Mesendoderm (in vitro differentiated cells): ENCODE measurements at places on chromosomes 12 and 14.

- H3K27me3 ChIP-seq = no peaks in the 10 kb centered on the region
- H3K36me3 ChIP-seq = no peaks in the 10 kb centered on the region
- no peak for DNase-seq
- no peaks in the 10 kb centered on the region for H3K4me1 ChIP-seq
- no peak overlapping the region for H3K27ac ChIP-seq
- no peak overlapping the region for H3K4me3 ChIP-seq
Observed at GRCh38 chr12:1922075-1922709, 3.7 kb upstream of the CACNA2D4 start.

GRCh38 chr14:58899317-58899713, 261.6 kb downstream of the DACT1 start:
- H3K27me3 ChIP-seq = no peaks in the 10 kb centered on the region
- no peak overlapping the region for H3K27ac ChIP-seq
- H3K36me3 ChIP-seq = no peaks in the 10 kb centered on the region
- DNase-seq = no peak
- no peak overlapping the region for H3K4me3 ChIP-seq
- H3K4me1 ChIP-seq = no peaks in the 10 kb centered on the region

DNA sequence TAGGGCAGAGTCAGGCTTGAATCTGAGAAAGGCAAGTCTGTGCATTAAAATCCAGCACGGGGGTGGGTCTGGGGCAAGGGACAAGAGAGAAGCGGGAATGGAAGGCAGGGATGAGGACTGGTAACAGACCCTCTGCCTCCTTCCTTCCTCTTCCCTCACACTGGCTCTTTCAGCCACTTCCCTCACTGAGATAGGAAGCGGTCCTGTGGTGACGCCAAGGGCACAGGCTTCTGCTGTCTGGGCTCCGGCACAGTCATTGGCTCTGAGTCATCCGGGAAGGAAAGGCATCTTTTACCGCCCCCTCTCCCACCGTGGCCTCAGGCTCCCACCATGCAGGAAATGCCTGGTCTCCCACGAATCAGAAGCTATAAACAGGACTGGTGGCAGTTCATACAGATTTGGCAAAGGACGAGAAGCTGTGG, 70.2 kb downstream of the ETV6 start:
- peaks cover 25% of the 10 kb centered on the region for H3K4me1 ChIP-seq
- no peaks in the 10 kb centered on the region for H3K36me3 ChIP-seq
- DNase-seq = peak; percentile 95

DNA sequence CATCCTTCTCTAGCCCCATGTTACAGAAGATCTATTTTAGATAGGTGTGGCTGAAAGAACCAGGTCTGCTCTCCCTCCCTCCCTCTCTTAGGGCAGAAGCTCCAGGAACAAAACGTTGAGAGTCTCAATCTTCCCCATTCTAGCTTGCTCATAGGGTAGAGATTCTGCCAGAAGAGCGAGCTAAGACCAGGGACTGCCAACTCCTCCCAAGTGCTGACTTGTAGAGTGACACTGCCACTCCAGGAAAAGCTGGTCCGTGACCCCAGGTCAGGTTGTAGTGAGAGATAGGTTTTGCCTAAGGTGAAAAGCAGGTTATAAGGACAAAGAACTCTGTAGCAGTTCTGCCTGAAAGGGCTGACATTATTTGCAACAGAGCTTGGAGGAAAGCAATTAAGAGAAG, 73.4 kb downstream of the INSM2 start:
- H3K27me3 ChIP-seq = no peaks in the 10 kb centered on the region
- no peaks in the 10 kb centered on the region for H3K36me3 ChIP-seq
- no peak overlapping the region for H3K4me3 ChIP-seq
- DNase-seq = no peak
- H3K27ac ChIP-seq = no peak overlapping the region

- H3K36me3 ChIP-seq = no peaks in the 10 kb centered on the region
- no peak overlapping the region for H3K4me3 ChIP-seq
- H3K27ac ChIP-seq = no peak overlapping the region
- no peak for DNase-seq
- H3K27me3 ChIP-seq = no peaks in the 10 kb centered on the region
- H3K4me1 ChIP-seq = no peaks in the 10 kb centered on the region
Observed at GRCh38 chr12:79838359-79838758, 96.5 kb downstream of the PPP1R12A start.

- H3K27ac ChIP-seq = no peak overlapping the region
- no peaks in the 10 kb centered on the region for H3K36me3 ChIP-seq
- DNase-seq = no peak
Observed at GRCh38 chr14:59912443-59912842, 7.5 kb upstream of the LRRC9 start.

DNA sequence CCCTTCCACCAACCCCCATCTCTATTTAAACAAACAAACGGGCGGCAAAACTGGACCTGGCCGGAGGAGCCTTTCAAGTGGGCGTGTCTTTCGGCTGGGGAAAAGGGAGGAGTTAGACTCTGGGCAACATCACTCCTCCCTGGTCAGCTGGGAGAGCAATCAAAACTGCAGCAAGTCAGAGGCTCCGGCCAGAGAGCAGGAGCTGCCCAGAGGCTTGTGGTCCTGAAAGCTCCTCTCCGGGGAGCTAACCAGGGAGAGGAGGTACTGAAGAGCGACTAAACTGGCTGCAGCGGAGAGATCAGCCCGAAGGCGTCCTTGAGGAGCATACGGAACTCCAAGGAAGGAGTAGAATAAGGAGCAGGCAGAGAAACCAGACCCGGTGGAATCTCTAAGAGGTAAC, at the start of gene NEUROD4:
Gene NEUROD4, plus strand, starts transcription at position 191 of the 400 bp plus-strand sequence. CDS start 6,466 bp downstream, outside the sequence.
- no peak within 1 kb of the TSS for H3K27ac ChIP-seq
- H3K4me3 ChIP-seq = no peak within 1 kb of the TSS
- H3K27me3 ChIP-seq = no peaks in the 10 kb centered on the region

GRCh38 chr12:7937833-7938506, 2.0 kb upstream of the SLC2A3 start:
- no peak overlapping the region for H3K4me3 ChIP-seq
- H3K27me3 ChIP-seq = no peaks in the 10 kb centered on the region
- H3K36me3 ChIP-seq = peaks cover 3% of the 10 kb centered on the region
- DNase-seq = peak; percentile 62
- peaks cover 4% of the 10 kb centered on the region for H3K4me1 ChIP-seq

GRCh38 chr12:108729612-108730364, 1.5 kb downstream of the CORO1C start:
- no peaks in the 10 kb centered on the region for H3K36me3 ChIP-seq
- no peak for DNase-seq
- peaks cover 4% of the 10 kb centered on the region for H3K4me1 ChIP-seq
- H3K27me3 ChIP-seq = no peaks in the 10 kb centered on the region
- peak overlapping the region; percentile 97 for H3K27ac ChIP-seq

- H3K27me3 ChIP-seq = no peaks in the 10 kb centered on the region
- H3K27ac ChIP-seq = no peak overlapping the region
Observed at GRCh38 chr12:112112409-112113133, 4.0 kb upstream of the NAA25 start.

DNA sequence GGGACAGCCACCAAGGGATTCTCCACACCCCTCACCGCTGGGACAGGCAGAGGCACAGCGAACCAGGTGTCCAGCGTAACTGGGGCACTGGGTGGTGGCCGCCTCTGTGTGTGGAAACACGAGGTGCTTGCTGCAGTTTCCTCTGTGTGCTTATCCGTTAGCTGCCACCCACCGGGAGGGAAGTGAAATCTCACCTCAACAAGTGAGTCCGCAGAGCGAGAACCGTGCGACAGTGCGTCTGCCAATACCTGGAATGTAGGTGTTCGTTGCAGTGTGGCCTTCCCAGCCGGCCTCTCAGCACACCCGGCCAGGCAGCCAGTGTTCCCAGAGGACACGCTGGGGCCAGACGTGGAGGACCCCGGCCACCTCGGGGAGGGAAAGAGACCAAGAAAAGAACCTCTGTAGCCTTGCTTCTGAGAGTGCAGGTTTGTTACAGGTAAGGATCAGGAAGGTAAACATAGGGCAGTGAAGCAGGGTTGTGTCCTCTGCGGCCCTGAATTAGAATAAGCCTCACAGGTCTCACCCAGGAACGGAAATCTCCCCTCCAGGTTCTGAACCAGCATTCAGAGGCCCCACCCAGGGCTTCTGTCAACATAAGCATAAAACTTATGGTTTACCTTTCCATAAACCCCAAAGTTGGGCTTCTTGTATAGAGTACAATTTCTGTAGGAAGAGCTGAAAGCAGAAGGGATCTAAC, 1.5 kb downstream of the BCL2L14 start:
- H3K4me1 ChIP-seq = peaks cover 3% of the 10 kb centered on the region
- no peak for DNase-seq
- no peak overlapping the region for H3K27ac ChIP-seq
- no peaks in the 10 kb centered on the region for H3K27me3 ChIP-seq
- no peak overlapping the region for H3K4me3 ChIP-seq

DNA sequence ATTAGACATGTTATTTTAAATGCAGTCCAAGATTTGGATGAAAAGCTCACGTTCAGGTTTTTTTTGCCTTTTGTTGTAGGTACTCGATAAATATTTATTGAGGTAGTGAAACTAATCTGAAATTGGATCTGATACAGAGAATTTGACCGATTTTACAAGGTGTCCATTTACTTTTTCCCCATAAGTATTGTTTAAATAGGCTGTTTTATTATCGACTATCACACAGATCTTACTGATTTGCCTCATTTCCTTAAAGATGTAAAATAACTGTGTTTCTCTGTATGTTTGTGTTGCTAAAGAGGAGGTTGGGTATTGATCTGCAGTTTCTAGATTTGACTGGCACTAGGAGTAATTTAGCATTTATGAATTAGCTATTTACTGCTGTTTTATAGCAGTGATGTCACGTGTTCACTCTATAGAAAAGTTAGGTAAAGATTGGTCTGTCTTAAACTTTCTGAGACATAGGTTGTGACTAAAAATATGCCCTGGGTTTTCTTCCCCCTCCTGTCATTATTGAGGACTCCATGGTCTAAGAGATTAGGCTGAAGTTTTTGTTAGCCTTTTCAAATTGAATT, 3.5 kb downstream of the RAP1B start:
- H3K27me3 ChIP-seq = no peaks in the 10 kb centered on the region
- no peak for DNase-seq

DNA sequence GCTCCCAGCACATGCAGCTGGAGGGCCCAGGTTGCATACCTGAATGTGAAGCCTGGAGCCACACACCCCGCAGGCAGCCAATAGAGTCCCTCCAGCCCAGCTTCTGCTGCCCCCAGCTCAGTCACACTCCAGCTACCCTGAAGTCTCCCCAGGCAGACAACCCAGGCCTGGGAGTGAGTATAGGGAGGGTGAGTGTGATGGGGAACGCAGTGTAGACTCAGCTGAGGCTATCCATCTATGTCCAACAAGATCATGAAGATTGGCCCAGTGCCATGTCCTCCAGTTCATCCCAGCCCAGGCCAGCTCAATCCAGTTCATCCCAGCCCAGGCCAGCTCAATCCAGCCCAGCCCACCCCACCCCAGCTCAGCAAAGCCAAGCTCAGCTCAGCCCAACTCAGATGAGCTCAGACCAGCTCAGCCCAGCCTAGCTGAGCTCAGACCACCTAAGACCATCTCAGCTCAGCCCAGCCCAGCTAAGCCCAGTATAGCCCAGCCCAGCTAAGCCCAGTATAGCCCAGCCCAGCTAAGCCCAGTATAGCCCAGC, 330.4 kb downstream of the TMEM121 start:
- no peak for DNase-seq
- H3K27me3 ChIP-seq = no peaks in the 10 kb centered on the region
- no peak overlapping the region for H3K4me3 ChIP-seq
- H3K27ac ChIP-seq = no peak overlapping the region
- H3K4me1 ChIP-seq = no peaks in the 10 kb centered on the region

DNA sequence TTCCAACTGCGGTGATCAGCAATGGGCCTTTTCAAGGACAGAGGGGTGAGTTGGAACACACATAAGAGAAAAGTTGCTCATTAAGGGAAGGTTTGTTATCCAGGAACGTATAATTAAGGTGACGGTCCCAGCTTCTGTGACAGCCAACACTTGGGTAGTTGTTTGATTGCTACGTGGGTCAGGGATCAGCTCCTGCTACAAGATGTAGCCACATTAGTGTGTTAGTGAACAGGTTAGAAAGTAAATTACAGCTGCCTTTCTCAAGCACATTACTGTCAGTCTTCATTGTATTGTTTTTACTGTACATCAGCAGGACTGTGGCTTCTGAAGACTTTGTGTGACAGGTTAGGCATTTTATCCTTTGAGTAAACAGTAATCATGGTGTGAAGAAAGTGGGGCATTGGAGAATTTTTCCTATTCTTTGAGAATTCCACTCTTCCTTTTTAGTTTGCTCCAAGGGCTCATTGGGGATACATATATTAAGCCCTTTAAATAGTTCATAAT, 230.5 kb downstream of the EGLN3 start:
- no peaks in the 10 kb centered on the region for H3K4me1 ChIP-seq
- H3K27ac ChIP-seq = no peak overlapping the region
- H3K27me3 ChIP-seq = no peaks in the 10 kb centered on the region
- H3K4me3 ChIP-seq = no peak overlapping the region
- no peak for DNase-seq

DNA sequence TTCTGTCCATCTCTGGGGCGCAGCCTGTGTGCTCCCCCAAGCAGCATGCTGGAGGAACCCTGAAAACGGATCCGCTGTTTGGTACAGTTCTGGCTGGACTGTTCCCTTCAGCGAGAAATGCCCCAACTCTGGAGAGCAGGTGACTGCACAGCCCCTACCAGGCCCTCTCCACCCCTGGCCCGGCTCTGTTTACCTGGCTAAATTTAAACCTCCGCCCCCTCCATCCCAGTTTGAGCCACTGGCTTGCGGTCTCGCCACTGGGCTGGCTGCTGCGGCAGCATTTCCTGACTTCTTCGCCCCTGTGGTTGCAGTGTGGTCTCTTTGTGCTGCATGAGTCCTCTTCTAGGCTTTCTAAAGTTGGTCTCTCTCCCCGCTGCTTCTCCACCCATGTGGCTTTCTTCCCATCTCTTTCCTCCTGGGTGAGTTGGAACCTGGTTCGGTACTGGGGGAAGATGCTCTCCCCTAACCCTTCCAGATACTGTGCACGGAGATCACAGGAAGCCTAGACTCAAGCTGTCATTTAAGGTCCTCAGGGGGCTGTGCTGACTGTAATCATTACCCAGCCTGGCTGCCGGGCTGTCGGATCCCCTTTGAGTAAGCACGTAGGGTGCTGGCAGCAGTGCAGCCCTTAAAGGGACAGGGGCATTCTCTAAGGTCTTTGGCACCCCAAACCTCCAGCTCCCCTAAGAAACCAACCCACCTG, 60.6 kb downstream of the FBXL14 start:
- H3K4me3 ChIP-seq = no peak overlapping the region
- H3K36me3 ChIP-seq = no peaks in the 10 kb centered on the region
- no peak for DNase-seq
- H3K27me3 ChIP-seq = peaks cover 32% of the 10 kb centered on the region
- no peak overlapping the region for H3K27ac ChIP-seq
- no peaks in the 10 kb centered on the region for H3K4me1 ChIP-seq
